Glutamatergic neuron (in vitro differentiated cells): ENCODE measurements at places on chromosomes 6 and 20.

GRCh38 chr6:37483252-37483901 lies 16.3 kb downstream of the CCDC167 start:
- no peak for DNase-seq

DNA sequence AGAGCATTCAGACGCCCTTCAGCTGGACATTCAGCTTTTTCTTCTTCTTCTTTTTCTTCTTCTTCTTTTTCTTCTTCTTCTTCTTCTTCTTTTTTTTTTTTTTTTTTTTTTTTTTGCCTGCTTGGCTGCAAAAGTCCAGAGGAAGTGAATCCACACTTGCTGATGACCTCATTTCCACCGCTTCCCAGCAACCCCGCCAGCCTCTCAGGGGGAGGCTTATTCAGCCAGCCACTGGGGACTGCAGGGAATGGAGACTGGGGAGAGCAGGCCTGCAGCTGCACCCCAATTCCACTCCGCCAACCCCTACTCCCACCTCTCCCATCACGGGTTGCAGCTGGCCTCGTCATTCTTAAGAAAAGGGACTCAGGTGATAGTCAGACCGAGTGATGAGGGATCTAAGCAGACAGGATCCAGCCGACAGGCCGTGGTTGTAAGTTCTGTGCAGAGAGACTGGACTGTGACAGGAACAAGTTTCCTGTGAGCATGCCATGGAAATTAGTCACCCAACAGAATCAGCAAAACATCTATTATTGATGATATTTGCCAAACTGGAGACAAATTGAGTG lies 59.0 kb upstream of the QKI start:
- no peak for DNase-seq

DNA sequence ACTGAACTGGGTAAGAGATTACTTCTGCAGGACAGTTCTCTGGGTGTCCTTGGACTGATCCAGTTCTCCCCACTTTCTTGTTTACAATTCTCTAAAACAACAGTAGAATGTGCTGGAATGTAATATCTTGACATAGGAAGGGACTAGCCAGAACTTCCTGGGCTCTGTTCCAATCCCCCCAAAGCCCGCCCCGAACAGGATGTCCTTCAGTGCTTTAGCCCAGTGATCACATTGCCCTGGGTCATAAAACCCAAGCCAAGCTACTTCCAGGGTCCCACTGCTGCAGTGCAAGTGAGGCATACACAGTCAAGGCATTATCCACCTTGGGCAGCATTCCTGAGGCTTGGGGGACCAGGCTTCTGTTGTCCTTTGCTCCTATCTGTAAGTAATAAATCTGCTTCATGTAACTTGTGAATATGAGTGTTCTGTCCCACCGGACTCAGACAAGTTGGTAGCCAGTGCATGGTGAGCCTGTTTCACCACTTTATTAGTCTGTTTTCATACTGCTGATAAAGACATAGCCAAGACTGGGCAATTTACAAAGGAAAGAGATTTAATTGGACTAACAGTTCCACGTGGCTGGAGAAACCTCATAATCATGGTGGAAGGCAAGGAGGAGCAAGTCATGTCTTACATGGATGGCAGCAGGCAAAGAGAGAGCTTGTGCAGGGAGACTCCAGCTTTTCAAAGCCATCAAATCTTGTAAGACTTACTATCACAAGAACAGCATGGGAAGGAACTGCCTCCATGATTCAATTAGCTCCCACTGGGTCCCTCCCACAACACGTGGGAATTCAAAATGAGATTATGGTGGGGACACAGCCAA lies 23.5 kb downstream of the FITM2 start:
- DNase-seq = no peak

DNA sequence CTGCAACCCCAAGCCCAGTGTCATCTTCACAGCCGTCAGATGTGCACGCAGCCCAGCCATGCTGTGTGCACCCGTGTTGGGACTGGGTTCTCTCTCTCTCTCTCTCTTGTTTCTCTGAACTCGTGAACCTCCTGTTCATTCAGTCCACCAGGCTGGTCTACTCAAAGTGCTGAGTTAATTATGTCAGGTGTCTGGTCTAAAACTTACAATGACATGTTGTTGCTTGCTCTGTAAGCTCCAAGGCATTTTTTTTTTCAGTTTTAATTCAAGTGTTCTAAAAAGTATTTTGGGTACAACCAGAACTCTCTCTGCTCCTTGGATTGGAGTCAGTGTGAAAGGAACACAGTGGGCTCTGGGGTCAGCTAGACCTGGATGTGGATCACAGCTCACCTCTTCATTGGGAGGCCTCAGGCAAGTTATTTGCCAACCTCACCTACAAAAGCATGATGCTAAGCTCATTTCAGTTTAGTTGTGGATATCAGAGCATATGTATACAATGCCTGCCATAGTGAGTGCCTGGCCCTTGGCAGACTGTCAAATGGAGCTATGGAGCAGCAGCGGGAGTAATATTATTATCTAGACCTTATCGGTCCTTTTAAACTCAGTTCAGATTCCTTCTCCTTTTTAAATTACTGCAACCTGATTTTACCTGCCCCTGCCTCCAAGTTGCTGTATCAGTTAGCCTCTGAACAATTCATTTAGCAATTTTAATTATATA lies 59.5 kb downstream of the PLEKHG1 start:
- DNase-seq = no peak

GRCh38 chr20:22908944-22909343 lies 126.2 kb upstream of the SSTR4 start:
- DNase-seq = no peak

GRCh38 chr20:13857961-13858360 lies 73.1 kb downstream of the NDUFAF5 start:
- DNase-seq = no peak

DNA sequence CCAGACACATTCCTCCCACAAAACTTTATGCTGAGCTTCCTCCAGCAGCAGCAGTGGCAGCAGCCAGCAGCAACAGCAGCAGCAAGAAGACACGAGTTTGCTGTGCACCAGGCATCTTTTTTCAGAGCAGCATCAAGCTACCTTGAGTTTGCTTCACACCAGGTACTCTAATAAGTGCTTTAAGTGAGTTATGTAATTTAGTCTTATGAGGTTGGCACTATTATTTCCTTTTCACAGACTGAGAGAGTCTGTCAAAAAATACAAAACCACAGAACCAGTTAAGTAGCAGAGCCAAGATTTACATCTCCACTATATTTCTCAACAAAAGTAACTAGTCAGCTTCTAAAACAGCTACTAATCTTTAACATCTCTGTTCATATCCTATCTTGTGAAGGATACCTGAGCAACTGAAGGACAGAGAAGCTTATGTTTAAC lies 23.7 kb downstream of the RANBP9 start:
- DNase-seq = no peak

DNA sequence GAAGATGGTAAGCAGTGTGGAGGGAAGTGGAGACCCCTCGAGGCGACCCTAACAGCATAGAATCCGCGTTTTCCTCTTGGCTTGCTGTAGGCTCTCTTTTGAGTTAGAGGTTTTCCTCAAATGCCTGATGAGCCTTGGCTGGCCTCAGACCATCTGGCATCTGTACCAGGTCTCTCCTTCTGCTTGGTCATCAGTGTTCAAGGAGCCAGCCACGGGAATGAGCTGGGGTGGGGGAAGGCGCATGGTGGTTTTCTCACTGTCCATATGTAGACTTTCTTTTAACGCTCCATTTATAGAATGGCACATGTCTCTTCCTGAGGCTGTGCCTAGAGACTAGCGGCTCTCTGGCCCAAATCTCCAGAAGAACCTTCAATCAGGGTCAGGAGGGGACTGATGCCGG lies 8.1 kb upstream of the GUCA1A start:
- DNase-seq = no peak
